ENCODE measurements at places on chromosomes 4 and X.

GRCh38 chr4:126495163-126495752, 1137.5 kb upstream of the INTU start:
- DNase-seq: no peak

DNA sequence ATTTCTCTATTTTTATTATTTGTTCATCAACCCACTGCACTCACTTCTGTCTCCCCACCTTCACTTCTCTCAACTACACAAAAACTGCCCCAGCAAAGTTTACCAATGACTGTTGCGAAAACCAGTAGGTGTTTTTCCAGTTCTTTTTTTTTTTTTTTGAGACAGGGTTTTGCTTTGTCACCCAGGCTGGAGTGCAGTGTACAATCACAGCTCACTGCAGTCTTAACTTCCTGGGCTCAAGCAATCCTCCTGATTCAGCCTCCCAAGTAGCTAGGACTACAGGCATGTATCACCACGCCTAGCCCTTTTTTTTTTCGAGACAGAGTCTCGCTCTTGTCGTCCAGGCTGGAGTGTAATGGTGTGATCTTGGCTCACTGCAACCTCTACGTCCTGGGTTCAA, 24.1 kb upstream of the HPRT1 start:
- DNase-seq: no peak

GRCh38 chr4:183843248-183843671, 61.8 kb upstream of the STOX2 start:
- no peak for DNase-seq

GRCh38 chr4:104489731-104490095, 5.0 kb downstream of the CXXC4 start:
- no peak for DNase-seq

- no peak for DNase-seq
Measured at GRCh38 chr4:170386511-170386910, 296.8 kb upstream of the AADAT start.

GRCh38 chrX:39652336-39652735, 445.4 kb downstream of the BCOR start:
- no peak for DNase-seq

DNA sequence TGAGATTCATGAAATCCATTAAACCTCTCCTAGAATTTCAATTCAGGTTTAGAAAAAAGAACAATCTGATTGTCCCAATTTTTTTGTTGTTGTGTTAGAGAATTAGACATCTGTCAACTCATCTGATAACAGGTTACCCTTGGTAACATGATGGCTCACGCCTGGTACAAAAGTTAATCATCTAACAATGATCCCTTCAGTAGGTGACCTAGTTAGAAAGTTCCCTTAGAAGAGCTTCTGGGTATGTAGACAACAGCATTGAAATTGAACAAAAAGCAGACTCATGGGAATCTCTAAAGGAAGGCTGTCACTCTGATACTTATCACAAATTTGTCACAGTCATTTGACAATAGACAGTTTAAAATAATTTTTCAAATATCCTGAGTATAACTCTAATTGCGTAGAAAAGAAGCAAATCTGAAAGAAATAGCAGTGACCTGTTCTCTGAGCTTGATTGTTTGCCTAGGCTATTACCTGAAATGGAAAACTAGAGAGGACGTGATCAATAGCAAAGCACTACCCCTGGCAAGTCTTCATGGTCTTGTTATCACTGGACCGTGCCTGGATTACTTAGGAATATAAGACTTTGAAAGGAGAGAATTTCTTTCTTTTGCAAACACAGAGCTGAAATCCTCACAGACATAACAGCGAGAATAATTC, 880.4 kb upstream of the AGA start:
- no peak for DNase-seq

- no peak for DNase-seq
Measured at GRCh38 chr4:7759216-7759615, 180.4 kb downstream of the AFAP1 start.

GRCh38 chr4:63904201-63904600, 505.0 kb downstream of the TECRL start:
- DNase-seq: no peak

GRCh38 chr4:182764137-182764536, 153.0 kb downstream of the DCTD start:
- DNase-seq: no peak

DNA sequence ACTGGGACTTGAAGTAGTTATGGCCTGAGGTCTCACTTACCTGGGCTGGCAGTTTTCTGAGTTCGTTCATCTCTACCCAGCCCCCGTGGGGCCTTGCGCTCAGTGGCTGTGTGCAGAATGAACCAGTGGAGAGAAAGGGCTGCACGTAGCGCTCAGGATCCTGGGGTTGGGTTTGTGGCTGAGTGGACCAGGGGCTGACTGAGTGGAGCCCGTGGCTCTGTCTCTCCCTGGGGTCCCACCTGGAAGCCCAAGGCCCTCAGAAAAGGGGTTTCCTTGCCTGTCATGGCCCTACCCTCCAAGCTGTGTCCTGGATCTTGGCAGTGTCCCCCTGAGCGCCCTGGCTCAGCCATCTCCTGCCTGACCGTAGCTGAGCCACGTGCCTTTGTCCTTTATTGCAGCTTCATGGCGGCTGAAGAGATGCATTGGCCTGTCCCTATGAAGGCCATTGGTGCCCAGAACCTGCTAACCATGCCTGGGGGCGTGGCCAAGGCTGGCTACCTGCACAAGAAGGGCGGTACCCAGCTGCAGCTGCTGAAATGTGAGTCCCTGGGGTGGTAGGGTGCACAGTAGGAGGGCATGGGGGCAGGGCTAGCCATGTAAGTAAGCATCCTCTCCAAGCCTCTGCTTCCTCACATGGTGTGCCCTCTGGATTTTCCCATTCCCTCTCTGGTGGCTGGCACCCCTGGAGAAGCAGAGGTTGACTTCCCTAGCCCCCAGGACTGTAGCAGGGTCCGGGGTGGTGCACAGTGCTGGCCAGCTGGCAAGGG, 23.2 kb upstream of the ADD1 start:
- DNase-seq: no peak

- DNase-seq: no peak
Measured at GRCh38 chrX:136166221-136166855, 19.0 kb downstream of the FHL1 start.

Measured in midbrain (tissue), 1 donor.